NCI-H2171 (cell line): ENCODE measurements at places on chromosomes 3 and 15.

GRCh38 chr3:12838179-12838965, 3.0 kb downstream of the RPL32 start:
- DNase-seq: no peak

DNA sequence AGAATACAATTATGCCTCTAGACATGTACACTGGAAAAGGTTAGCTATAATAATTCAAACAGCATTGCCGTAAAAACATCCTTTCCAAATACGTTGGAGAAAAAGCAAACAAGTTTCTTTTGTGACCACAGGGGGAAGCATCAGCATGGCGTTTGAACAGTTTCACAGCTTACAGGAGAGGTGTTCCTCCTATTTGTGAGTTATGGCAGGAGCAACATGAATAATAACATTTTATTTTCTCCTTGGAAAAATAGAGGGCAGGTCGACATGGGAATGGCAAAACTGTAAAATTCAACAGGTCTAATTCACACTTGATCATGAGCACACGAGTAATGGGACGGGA, 39.7 kb upstream of the GADL1 start:
- no peak for DNase-seq

DNA sequence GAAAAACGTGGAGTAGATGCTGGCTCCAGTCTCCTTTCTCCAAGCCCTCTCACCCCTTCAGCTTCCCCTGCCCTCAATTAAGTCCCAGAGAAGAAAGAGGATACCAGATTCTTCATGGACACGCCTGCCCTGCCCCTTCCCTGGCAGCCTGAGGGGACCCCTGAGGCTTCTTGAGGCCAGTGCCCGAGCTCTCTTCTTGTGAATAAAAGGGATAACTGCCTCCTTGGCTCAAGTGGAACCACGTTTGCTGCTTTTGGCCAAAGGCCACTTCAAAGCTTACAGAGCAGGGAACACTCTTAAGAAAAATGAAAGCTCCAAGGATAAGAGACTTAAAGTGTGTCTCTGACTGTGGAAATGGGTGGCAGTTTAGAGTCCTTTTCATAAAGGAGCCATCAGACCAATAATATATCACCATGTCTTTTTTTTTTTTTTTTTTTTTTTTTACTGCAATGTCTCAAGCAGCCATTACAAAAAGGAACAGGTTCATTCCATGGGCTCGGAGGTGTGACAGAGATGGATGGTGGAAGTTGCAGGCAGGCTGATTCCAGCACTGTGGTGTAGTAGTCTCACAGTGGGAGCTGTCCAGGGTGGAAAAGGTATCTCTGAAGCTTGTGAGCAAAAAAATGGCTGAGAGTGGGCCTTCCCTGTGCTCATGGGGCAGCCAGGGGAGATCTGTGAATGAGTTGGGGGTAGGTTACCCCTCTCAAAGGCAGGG, 108.8 kb downstream of the SEMA5B start:
- no peak for DNase-seq

DNA sequence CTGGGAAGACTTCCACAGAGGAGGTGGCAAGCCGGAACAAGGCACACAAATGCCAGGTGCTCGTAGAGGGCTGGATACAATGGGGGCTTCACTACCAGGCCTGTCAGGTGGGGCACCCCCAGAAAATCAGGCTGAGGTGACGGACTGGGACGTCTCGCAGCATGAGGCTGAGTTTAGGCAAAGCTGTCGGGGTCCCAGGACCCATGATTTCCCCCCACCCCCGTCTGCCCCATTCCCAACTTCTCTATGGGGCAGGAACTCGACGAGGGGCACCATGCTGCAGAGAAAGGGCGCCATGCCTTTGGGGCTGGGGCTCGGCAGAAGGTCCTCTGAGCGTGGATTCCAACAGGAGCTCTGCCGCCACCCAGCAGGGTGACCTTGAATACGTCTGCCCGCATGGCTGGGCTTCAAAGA, 65.7 kb upstream of the HES1 start:
- no peak for DNase-seq

GRCh38 chr3:120646771-120647432, 35.1 kb downstream of the HGD start:
- DNase-seq: no peak

- no peak for DNase-seq
Measured at GRCh38 chr3:189282741-189283140, 111.0 kb downstream of the TPRG1 start.

- no peak for DNase-seq
Measured at GRCh38 chr15:66189291-66189690, 64.3 kb downstream of the MEGF11 start.

DNA sequence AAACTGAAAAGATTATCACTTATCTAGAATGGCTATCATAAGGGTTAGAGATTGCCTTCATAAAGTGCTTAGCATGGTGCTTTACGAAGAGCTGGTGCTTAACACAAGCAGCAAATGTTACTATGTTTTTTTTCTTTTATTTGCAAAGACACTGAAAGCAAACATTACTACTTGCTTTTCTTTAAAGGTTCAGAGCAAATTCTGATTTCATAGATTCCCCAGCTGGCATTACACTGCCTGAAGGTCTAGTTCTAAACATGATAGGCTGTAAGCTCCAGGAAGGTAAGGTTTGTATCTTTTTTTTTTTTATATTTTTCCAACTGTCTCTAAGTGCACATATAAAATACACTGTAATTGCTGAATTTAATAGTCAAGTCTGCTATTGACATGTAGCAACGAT, 71.9 kb downstream of the UQCC5 start:
- DNase-seq: no peak

DNA sequence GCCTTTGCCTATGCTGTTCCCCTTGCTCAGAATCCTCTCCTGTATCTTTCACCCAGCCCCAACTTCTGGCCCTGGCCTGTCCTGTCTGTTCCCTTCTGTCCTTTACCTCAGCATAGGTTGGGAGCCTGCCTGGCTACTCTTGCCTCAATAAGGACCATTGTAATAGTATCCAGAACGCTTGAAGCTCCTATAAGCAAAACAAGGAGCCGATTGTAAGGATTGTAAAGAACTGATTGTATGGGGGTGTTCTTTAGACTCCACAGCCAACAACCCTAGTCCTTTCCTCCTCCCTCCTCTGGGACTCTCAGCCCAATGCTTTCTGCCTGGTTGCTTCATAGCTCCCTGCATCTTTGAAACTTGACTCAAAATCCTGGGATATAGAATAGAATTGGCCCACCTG, 18.7 kb upstream of the RAD54L2 start:
- DNase-seq: no peak

GRCh38 chr15:40775007-40775406, 5.2 kb downstream of the C15orf62 start:
- DNase-seq: no peak

GRCh38 chr3:157119369-157119951, 40.5 kb downstream of the CCNL1 start:
- no peak for DNase-seq

DNA sequence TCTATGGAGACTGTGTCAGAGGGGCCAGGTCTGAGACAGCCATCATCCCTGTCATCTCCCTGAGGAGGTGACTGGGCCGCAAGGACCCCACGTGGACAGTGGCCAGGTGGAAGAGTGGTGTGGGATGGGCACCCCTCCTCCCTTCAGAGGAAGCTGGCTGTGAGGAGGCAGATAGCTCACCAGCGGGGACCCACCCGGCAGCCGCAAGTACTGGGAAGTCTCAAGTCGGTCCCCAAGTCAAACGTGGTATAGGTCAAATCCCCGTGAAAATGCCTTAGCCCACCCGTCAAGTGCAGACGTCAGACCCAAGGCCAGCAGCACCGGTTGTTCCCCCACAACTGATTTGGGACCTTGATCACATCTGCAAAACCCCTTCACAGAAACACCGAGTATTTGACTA, 12.3 kb upstream of the KLF13 start:
- no peak for DNase-seq
